ENCODE measurements at places on chromosomes 11 and 22.

DNA sequence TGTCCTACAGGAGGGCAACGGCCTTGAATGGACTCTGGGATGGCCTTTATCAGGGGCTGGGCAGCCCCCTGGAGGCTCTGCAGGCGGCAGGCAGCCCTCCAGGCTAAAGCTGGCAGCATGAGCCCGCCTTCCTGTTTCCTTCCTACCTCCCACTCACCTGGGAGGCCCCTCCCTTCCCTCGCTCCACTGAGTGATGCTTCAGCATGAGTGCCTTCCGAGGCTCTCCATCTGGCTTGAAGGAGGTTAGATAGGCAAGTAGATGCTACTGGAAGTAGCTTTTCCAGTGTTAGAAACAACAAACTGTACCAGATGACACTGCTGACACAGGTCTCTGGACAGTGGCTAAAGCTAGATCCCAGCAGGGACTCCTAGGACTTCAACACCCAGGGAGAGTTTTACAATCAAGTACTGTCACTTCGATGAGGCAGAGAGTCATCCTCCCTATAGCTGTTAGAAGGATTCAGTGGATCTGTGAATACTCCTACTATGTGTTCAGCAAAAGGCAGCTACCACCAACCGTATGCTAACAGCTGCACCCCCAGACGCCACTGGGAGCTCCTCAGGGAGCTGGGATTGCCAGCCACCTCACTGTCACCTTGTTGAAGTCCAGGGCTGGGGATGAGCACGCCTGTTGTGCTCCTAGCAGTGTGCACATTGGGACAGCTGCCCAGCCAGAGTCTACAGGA is 4.1 kb upstream of the SLC25A1 start:
- DNase-seq = no peak

DNA sequence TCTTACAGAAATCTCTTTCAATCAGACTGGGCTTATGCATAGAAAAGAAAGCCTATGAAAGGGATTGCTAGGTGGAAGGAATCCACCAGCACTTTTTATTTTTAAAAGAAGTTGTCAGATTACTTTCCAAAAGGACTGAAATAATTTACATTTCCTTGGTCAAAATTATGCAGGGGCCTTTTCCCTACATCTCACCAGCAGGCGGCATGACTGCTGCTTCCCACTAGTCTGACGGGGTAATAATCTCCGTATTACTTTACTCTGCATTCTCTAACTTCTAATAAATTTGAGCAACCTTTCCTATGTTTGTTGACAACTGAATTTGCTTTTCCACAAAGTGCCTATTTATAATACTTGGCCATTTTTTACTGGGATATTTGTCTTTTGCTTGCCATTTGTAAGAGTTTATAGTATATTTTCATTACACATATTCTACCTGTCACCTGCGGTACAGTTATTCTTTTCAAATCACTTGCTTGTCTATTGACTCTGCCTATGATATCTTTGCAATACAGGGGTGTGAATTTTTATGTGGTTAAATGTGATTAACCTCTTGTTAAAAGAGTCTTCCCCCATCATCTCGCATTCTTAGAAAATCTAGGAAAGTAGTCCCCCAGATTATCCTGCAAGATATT is 51.9 kb upstream of the USP47 start:
- DNase-seq = no peak

DNA sequence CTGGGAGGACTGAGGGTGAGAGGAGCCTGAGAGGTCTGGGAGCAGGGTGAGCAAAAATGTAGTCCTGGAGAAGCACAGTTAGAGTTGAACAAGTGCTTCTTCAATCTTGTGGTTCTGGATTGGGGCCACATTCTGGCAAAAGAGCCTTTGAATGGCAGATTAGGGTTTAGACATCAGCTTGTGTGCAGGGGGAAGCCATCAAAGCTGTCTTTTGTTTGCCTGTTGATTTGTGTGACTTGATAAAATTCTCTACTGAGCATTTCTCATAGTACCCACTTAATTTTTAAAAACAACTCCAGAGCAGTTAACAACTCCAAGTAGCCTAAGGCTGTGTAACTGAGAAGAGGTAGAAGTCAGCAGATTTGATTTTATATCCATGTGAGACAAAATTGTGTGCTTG is 166.2 kb downstream of the FAT3 start:
- no peak for DNase-seq

GRCh38 chr11:70509476-70509875 is 111.1 kb downstream of the CTTN start:
- DNase-seq = no peak

- DNase-seq = no peak
These were observed 21.3 kb downstream of the SYN3 start for GRCh38 chr22:33036881-33037280.

All from stimulated activated CD8-positive, alpha-beta memory T cell treated with anti-CD3 and anti-CD28 coated beads, Interleukin-7, amount 100 ng/mL, for 1 hour (primary cell).